ENCODE measurements at places on chromosomes 3 and 15.

DNA sequence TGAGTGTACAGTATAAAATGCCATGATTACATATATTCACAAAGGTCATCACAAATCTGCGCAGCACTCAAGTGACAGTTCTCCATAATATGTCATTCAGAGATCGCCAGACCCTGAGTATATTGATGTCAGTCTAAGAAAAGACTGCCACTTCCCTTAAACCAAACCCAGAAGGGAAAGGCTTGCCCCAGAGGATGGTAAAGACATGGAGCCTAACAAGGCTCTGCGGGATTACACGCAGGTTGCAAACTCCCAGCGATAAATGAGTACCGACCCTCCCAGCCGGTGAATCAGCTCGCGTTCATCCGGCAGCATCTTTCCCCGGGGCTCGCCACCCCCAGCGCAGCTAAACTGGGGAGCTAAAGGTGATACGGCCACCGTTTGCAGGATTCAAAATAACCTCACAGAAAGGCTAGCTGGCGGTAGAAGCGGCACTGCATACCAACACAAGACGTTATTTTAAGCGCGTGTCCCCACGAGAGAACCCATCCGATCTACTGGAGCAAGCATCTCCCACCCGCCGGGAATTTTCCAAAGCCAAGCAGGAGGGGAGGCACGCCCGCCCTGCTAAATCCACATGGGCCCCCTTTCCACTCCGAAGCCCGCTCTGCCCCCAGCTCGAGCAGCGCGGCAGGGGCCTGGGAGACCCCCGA lies 643 bp downstream of the MYO5A start:
- peak overlapping the region; percentile 97 for H3K4me3 ChIP-seq
- peak overlapping the region; percentile 90 for H3K27ac ChIP-seq
- H3K4me1 ChIP-seq: peaks cover 38% of the 10 kb centered on the region
- peaks cover 2% of the 10 kb centered on the region for H3K27me3 ChIP-seq

DNA sequence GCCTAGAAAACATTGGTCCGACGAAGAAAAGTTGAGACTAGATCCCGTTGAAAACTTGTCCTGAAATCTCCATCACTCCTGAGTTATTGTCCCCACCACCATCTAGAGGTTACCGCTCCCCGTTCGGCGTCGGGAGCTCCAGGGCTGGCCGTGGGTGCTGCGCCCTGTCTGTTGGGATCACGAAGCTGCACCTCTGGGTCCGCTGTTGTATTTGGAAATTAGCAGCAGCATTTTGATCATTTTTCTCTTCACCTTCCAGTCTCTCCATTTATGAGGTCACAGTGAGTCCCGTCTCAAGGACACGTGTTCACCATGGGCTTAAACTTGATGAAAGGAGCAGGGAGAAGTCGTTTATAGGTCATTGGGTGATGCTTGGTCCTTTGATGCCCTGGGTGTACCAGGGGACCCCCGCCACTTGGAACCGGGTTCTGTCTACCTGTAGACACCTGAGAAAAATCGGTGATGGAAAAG lies 565 bp downstream of the MANF start:
- peaks cover 31% of the 10 kb centered on the region for H3K36me3 ChIP-seq
- peak overlapping the region; percentile 93 for H3K4me3 ChIP-seq

- H3K27me3 ChIP-seq: no peaks in the 10 kb centered on the region
- H3K36me3 ChIP-seq: no peaks in the 10 kb centered on the region
- peaks cover 3% of the 10 kb centered on the region for H3K4me1 ChIP-seq
- no peak overlapping the region for H3K4me3 ChIP-seq
- DNase-seq: no peak
Measured at GRCh38 chr3:23051240-23052140, 151.6 kb upstream of the UBE2E2 start.

DNA sequence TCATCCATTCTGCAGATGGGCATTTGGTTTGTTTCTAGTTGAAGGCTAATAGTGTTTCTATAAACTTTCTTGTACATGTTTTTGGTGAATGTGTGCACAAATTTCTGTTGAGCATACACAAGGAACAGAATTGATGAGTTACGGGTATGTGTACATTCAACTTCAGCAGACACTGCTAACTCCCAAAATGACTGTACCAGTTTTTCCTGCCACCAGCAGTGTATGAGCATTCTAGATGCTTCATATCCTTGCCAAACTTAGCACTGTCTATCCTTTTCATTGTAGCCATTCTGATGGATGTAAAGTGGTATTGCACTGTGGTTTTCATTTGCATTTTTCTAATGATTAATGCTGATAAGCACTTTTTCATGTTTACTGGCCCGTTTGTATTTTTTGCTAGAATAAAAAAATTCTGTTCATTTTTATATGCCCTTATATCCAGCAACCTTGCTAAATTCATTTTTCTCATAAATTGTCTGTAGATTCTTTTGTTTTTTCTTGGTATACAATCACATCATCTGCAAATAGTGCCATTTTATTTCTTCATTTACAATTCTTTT lies 110.2 kb downstream of the ATP1B3 start:
- no peak overlapping the region for H3K27ac ChIP-seq
- peaks cover 1% of the 10 kb centered on the region for H3K36me3 ChIP-seq
- no peak overlapping the region for H3K4me3 ChIP-seq
- no peaks in the 10 kb centered on the region for H3K4me1 ChIP-seq
- no peaks in the 10 kb centered on the region for H3K27me3 ChIP-seq
- DNase-seq: no peak

GRCh38 chr3:11549580-11550140 lies 94.1 kb downstream of the VGLL4 start:
- H3K4me3 ChIP-seq: no peak overlapping the region
- peaks cover 5% of the 10 kb centered on the region for H3K4me1 ChIP-seq
- H3K27ac ChIP-seq: no peak overlapping the region
- H3K27me3 ChIP-seq: no peaks in the 10 kb centered on the region

All from activated CD4-positive, alpha-beta memory T cell treated with anti-CD3 and anti-CD28 coated beads for 36 hours (primary cell).